ENCODE measurements at places on chromosomes 5 and 9. TPM values are rescaled to one million over a fixed set of nuclear protein-coding genes. Genes with fewer than 3 reads are reported as not detected.

The MYOT gene
- total RNA-seq = not detected

The INSL4 gene
- total RNA-seq = not detected

The PRDM9 gene
- total RNA-seq = not detected

The MYO10 gene
- 13.6 TPM for total RNA-seq

GRCh38 chr5:126448720-126449119, 25.5 kb downstream of the GRAMD2B start:
- no peak for DNase-seq

GRCh38 chr5:6395102-6395445, 16.7 kb upstream of the MED10 start:
- no peak for DNase-seq

DNA sequence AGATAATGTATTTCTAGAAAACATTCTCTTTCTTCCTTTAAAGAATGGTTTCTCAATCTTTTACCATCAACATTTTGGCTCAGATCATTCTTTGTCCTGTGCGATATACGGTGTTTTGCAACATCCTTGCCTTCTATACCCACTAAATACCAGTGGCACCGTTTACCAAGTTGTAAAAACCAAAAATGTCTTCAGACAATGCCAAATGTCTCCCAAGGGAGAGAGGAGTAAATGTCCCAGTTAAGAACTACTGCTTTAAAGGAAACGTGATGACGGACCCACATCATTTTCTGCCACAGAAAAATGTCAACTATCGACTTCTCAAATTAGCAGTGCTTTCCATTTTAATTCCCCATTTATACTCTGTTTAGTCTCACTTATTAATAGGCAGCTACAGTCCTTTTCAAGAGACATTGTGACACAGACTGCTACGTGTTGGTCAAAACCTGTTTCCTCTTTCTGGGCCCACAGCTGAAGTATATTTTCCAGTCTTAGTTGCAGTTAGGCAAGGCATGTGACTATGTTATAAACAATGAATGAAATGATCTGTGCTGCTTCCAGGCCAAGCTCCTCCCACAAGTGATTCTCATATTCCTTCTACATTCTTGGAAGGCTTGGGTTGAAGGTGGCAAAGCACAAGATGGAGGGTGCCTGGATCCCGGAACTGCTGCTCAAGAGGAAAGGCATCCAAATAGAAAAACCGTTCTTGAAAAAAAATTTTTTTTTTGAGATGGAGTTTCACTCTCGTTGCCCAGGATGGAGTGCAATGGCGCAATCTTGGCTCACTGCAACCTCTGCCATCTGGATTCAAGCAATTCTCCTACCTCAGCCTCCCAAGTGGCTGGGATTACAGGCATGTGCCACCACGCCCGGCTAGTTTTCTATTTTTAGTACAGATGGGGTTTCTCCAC, 8.8 kb downstream of the PRXL2C start:
- DNase-seq = peak; percentile 30

- peak; percentile 85 for DNase-seq
These were observed 221.6 kb downstream of the NR2F1-AS1 start for GRCh38 chr5:93359296-93359959.

All from M059J (cell line).